ENCODE measurements at places on chromosomes 3 and 15.

- no peak for DNase-seq
Measured at GRCh38 chr3:152466784-152467183, 198.1 kb downstream of the MBNL1 start.

DNA sequence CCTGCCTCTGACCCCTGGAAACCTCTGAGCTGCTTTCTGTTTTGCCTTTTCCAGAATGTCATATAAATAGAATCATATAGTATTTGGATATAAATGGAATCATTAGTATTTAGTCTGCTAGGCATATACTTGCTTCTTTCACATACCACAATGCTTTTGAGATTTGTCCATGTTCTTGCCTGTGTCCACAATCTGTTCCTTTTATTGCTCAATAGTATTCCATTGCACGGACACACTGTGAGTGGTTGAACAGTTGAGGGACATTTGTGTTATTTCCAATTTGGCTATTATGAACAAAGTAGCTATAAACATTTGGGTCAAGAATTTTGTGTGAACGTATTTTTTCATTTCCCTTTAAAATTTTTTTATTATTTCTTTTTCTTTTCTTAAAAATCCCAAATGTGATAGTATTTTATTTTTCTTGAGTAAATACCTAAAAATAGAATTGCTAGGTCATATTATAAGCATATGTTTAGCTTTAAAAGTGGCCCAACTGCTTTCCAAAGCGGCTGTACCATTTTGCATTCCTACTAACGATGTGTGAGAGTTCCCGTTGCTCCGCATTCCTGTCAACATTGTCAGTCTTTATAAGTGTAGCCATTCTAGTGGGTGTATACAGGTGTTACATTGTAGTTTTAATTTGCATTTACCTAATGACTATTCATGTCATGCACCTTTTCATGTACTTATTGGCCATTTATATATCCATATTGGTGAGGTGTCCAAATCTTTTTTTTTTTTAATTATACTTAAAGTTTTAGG, 26.5 kb downstream of the WDR53 start:
- no peak for DNase-seq

GRCh38 chr3:126835472-126836219, 131.6 kb downstream of the CHCHD6 start:
- DNase-seq = no peak

GRCh38 chr3:141333836-141334626, 34.3 kb upstream of the ZBTB38 start:
- DNase-seq = no peak

DNA sequence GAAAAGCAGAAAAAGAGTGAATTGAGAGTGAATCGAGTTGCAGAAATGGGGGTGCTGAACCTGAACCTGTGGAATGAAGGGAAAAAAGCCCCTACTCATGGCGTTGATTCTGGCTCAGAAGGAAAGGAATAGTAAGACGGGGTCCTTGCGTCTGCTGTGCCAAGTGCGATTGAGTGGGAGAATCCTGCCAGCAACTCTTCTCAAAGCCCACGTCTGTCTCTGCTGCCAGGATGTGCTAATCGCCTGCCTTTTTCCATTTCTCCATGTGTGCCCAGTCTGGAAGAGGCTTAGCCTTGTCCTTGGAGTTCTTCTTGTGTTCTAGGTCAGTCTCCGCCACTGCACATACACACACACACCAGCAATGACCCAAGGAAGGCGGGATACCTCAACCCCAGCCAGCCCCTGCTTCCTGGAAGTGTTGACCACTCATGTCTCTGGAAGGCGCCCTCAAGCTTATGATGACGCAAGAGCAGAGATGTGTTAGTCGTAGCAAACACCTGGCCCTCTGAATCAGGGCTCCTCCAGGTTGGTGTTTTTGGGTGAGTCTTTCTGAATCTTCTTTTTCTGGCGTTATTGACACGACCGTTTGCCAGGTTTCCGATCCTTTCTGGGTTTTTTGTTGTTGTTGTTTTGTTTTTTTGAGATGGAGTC, 262.4 kb upstream of the PROK2 start:
- no peak for DNase-seq

- DNase-seq = no peak
Measured at GRCh38 chr3:169510693-169511010, 152.9 kb downstream of the MECOM start.

DNA sequence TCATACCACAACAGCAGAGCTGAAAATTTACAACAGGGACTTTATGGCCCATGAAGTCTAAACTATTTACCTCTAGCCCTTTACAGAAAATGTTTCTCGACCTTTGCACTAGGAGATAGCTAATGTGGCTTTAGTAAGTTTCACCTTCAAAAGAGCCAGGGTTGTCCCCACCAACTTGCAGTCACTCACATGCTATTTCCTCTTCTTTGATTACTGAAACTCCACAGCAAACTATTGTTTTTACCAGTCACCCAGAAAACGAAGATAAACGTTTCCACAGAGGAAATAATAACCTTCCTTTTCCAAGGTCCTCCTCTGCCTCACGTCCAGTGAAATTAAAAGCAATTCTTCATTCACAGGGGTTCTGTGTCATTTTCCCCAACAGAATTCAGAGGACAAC, 48.2 kb downstream of the WWTR1 start:
- DNase-seq = no peak

GRCh38 chr3:129553719-129554118, 10.7 kb downstream of the H1-8 start:
- no peak for DNase-seq

- no peak for DNase-seq
Measured at GRCh38 chr3:115470254-115470653, 153.1 kb upstream of the GAP43 start.

DNA sequence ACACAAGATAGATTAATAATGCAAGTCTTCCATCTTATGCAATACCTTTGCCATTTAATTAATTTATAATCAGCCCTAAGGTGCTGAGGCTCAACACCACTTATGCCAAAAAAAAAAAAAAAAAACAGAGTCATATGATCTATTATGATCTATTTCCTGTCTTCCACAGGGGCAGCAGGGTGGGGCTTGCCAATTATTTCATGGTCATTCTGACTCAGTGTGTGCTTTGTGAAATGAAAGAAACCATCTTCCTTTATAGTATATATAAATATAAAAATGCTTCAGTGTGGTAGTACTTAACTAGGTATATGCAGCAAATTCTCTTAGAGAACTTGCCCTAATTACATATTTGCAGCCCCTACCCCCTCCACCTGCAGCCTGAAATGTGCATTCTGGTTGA, 7.2 kb upstream of the RARB start:
- no peak for DNase-seq

- DNase-seq = peak; percentile 37
Measured at GRCh38 chr3:156509189-156510174, 45.4 kb downstream of the SSR3 start.

GRCh38 chr3:63705092-63705645, 52.7 kb downstream of the SNTN start:
- DNase-seq = no peak

DNA sequence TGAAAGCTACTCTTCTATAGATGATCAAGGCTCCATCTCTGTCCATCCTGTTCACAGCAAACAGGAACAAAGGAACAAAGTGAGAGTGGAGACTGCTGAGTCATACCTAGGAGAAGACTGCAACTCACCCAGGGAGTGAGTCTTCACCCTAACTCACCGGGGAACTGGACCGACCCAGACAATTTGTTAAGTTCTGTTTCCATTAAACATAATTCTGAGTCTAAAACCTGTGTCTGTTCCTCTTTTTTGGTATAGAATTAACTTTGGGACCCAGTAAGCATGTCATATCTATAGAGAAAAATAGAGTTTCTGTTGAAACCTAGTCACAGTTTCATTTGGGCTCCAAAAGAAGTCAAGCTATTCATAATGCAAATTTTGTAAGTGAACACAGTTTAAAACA, 21.6 kb downstream of the CCDC80 start:
- DNase-seq = no peak

DNA sequence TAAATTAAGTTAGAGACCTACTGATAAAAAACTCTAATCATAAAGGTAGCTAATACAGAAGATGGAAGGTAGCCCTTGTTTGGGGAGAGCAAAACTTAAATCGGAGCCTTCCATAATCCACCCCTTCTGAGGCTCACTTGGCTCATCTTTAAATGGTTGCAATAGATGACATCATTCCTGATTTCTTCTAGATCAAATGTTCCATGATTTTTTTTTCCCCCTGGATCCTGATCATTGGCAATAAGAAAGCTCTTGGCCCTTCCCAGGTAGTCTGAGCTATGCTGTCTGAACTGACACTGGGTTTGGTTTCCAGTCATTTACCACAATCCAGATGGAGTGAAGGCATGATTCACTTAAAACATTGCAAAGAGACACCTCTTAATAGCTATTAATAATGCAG, 92.5 kb downstream of the PIK3R4 start:
- DNase-seq = no peak

DNA sequence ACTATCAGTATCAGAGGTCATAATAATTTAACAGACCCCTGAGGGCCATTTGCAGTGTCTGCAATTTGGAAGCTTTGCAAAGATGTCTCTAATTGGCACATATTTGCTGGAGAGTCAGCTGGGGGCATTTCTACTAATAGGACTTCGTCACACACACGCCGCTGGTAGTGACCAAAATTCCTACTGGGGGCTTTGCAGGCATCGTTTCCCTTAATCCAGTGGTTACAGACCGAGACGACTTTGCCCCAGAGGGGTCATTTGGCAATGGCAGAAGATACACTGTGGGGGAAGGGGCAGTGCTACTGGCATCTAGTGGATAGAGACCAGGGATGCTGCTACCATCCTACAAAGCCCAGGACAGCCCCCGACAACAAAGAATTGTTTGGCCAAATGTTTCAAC, 151.0 kb upstream of the LRTM1 start:
- DNase-seq = no peak

- no peak for DNase-seq
Measured at GRCh38 chr3:56207922-56208321, 260.3 kb downstream of the ERC2 start.

GRCh38 chr3:65953881-65954733, 84.6 kb downstream of the MAGI1 start:
- peak; percentile 27 for DNase-seq

GRCh38 chr3:174199696-174200095, 659.4 kb upstream of the NAALADL2 start:
- no peak for DNase-seq

DNA sequence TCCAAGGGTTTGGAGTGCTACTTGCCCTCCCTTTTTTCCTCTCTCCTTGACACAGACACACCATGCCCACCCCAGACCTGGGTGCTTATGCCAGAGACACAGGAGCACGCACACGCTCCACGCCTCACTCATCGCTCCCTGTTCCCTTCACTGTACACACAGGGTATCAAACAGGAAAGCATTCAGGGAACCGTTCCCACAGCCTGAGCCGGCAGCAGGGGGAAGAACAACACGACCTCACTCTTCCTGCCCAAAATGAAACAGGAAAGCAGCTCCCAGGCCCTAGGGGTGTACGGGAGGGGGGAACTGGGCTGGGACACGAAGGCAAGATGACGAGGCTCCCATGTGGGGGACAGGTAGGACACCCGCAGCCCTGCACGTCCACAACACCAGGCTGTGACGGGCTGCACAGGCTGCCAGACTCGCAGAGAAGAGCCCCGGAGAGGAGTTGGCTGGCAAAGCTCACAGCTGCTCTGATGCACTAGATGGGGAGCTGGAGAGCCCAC, 11.2 kb downstream of the DLL4 start:
- DNase-seq = no peak

GRCh38 chr3:131714585-131715220, 211.9 kb upstream of the MRPL3 start:
- no peak for DNase-seq

DNA sequence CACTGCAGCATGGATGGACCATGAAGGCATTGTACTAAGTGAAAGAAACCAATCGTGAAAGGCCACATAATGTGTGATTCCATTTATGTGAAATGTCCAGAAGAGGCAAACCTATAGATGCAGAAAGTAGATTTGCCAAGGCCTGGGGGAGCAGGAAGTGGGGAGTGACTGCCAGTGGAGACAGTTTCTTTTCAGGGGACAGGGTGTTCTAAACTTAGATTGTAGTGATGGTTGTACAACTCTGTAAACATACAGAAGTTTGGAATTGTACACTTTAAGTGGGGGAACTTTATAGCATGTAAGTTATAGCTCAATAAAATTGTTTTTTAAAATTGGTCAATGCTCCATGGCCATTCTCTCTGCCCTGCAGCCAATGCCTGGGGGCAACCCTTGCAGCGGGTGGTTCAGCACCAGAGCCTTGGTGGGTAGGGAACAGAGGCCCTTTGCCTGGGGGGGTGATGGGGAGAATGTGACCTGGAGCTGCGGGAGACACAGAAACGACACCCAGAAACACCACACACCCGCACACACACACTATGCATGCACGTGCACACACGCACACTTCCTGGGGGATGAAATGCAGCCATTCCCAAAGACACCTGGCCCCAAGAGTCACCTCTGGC, 43.1 kb downstream of the DNAJB8 start:
- no peak for DNase-seq

- peak; percentile 92 for DNase-seq
Measured at GRCh38 chr15:88704791-88705768, 66.3 kb downstream of the ISG20 start.

DNA sequence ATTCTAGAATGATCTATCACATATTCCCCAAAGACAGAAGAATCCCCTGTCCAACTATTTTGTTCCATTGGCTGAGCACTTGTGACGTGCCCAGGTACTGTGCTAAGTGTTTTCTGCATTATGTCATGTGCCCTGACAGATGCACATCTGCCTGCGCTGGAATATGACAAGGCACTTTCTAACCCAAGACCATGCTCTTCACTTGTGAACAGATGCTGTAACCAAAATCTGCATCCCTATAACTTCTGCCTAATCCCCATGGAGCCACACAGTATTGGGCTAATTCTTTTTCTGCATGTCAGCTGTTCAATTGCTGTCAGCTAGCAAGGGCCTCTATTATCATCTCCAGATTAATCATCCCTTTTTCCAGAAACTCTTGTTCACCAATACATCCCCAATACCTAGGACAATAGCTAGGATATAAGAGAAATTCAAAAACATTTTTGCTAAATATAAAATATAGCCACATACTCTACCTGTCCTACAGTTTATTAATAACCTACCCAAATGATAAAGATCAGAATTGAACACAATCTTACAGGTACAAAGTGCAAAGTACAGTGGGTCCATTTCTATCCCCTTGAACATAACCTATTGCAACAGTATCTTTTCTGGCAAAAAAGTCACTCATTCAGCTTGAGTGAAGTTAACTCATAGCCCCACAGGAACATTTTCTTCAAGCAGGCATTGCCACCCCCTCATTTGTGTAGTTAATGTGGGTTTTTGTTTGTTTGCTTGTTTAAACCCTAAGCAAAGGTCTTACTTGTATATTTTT, 109.4 kb upstream of the LRRN1 start:
- no peak for DNase-seq

DNA sequence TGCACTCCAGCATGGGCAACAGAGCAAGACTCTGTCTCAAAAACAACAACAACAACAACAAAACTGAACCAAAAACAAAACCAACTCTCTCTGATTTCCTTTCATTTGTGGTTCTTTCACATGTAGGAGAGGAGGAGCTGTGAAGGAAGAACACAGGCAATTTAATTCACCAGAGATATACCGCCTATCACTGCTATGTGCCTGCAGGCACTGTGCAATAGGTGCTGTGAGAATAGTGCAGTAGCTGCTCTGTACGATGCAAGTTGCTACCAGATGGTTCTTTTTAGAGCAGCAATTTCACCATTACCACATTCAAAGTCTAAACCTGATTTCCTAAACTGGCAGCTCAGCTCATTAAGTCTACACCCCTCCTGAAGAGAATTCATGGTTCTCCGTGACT, 11.3 kb upstream of the PROK2 start:
- DNase-seq = no peak

Measured in right hindlimb (tissue), 1 donor.